ENCODE measurements at places on chromosomes 5 and 9. TPM values are rescaled to one million over a fixed set of nuclear protein-coding genes. Genes with fewer than 3 reads are reported as not detected.
A peak's percentile ranks its signal among the peaks of the same experiment; 100 is the strongest.

GRCh38 chr5:149782018-149782894 is 52.1 kb downstream of the PPARGC1B start:
- no peaks in the 10 kb centered on the region for H3K27me3 ChIP-seq
- no peak overlapping the region for H3K4me3 ChIP-seq
- peaks cover 50% of the 10 kb centered on the region for H3K4me1 ChIP-seq
- no peaks in the 10 kb centered on the region for H3K36me3 ChIP-seq
- peak overlapping the region; percentile 88 for H3K27ac ChIP-seq

DNA sequence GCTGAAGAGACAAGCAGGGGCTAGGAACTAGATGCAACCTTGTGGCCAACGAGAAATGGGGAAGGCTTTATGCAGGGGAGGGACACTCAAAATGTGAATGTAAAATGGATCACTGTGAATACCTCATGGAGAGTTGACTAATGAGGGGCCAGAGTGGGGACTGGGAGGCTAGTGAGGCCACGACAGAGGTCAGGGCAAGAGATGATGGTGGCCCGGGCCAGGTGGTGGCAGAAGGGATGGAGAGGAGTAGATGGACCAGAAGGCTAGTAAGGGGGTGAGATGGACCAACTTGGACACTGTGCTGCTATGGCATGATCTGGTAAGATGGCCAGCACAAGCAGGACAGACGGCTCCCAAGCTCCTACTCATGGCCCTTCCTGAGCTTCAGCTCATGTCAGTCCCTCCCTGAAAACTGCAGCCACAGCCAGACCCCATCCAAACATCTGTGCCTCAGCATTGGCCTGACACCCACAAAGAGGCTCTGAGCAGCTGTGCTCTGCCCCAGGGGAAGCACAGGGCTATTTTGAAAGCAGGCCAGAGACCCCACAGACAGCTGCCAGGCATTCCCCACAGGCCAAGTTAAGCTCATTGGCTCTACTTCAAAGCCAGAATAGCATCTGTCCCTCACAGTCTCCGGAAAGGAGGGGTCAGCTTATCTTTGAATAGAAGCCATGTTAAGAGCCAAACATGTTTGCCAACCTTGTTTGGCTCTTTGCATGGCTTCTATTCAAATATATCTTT is 22.1 kb downstream of the P4HA2 start:
- no peaks in the 10 kb centered on the region for H3K27me3 ChIP-seq
- no peak for DNase-seq
- H3K36me3 ChIP-seq = peaks cover 49% of the 10 kb centered on the region

ITGA1 gene
- total RNA-seq = 17.0 TPM

DNA sequence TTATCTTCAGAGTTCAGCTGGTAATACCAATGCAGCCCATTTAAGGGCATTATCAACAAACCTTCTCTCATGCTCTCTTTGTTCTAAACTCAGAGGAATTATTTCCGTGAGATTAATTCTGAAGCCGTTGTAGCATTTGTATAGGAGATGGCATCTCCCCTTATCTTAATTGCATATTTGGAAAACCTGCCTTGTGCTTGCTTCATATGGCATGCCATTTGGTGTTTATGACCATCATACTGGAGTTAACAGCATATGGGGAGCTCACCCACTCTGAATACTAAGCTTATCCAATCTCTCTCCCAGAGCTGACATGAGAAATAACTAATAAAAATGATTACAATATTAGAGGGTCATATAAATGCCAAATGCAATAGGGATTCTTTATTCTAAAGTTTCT is 243.2 kb downstream of the BRINP1 start:
- no peak overlapping the region for H3K27ac ChIP-seq
- H3K4me1 ChIP-seq = no peaks in the 10 kb centered on the region
- DNase-seq = no peak
- H3K4me3 ChIP-seq = no peak overlapping the region

DNA sequence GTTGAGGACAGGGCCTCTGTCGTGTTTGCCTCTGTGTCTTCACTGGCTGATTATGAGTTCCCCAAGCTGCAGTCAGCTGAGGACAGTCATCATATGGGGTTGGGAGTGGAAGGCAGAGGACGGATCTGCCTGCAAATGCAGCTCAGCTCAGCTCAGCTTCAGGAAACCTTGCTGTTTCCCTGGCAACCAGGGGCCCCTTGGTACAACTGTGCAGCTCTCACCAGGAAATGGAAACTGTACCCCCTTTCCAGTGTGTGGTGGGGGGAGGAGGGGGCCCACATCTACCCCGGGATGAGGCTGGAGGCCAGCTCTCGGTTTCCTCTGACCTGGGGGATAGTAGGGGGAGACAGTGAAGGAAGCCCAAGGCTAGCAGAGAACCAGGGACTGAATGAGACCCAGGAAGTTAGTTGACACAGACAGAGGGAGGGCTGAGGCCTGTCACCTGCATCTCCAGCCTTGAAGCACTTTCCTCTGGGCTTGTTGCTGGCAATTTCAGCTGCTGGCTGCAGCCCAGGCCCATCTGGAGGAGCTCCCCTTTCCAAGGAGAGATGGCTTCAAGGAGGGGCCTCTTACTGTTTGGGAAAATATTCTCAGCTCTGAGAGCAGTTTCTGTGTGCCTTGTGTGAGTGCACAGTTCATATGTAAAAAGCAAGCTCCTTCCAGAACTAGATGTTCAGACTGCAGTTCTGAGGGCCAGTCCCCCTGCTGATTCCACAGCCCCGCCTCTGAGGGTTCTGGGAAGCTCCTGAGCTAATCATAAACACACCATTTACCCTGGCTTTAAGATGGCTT is 6.9 kb downstream of the ANXA6 start:
- H3K4me1 ChIP-seq = peaks cover 53% of the 10 kb centered on the region
- H3K27ac ChIP-seq = peak overlapping the region; percentile 90
- peaks cover 12% of the 10 kb centered on the region for H3K36me3 ChIP-seq
- H3K4me3 ChIP-seq = peak overlapping the region; percentile 79
- H3K27me3 ChIP-seq = no peaks in the 10 kb centered on the region

SHOC1 gene
- not detected for total RNA-seq

GRCh38 chr9:36479101-36479500 is 79.0 kb upstream of the RNF38 start:
- H3K27ac ChIP-seq = no peak overlapping the region
- H3K36me3 ChIP-seq = no peaks in the 10 kb centered on the region
- no peak overlapping the region for H3K4me3 ChIP-seq
- H3K27me3 ChIP-seq = no peaks in the 10 kb centered on the region
- DNase-seq = no peak

CENPK gene
- total RNA-seq = 17.6 TPM

MPDZ gene
- total RNA-seq = 20.3 TPM

ZNF883 gene
- 12.9 TPM for total RNA-seq

DNA sequence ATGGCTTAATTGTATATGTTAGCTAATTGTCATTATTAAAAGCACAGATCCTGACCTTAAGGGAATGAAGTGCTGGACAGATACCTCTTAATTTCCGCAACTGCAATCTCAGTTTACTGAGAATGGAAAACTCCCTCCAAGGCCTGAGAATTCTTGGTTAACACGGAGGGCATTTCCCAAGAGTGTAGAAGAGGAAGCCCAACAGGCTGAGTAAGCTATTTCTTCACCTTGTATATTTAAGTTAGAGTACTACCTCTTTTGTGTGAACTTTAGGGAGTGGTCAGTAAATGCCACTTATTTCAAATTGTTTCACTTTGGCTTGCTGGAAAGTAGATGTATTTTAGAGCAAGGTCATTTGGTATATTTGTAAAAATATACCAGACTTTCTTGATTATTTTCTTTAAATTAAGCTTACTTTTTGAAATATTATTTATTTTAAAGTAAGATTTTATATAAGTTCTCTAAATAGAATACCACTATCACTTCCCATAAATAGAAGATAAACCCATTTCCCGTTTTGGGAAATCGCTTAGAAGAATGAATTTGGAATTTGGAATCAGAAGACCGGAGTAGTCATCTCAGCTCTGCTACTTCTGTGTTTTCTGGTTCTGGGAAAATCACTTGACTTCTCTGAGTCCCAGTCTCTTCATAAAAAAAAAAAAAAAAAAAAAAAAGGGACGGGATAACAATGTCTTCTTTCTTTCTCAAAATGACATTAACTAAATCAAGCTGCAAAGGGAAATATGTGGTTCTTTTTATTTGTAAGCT is 26.0 kb upstream of the C9orf72 start:
- H3K27me3 ChIP-seq = no peaks in the 10 kb centered on the region
- H3K4me1 ChIP-seq = peaks cover 18% of the 10 kb centered on the region
- no peaks in the 10 kb centered on the region for H3K36me3 ChIP-seq
